WTC11 (cell line): ENCODE measurements at places on chromosomes 13 and 19. TPM values are rescaled to one million over a fixed set of nuclear protein-coding genes. Genes with fewer than 3 reads are reported as not detected.
A peak's percentile ranks its signal among the peaks of the same experiment; 100 is the strongest.

The TEX26 gene
- total RNA-seq: not detected in 3 replicates

- no peak for DNase-seq
Measured at GRCh38 chr13:106151056-106151699, 384.3 kb downstream of the EFNB2 start.

- no peak for DNase-seq
Measured at GRCh38 chr13:47025791-47026447, 129.1 kb upstream of the HTR2A start.

DNA sequence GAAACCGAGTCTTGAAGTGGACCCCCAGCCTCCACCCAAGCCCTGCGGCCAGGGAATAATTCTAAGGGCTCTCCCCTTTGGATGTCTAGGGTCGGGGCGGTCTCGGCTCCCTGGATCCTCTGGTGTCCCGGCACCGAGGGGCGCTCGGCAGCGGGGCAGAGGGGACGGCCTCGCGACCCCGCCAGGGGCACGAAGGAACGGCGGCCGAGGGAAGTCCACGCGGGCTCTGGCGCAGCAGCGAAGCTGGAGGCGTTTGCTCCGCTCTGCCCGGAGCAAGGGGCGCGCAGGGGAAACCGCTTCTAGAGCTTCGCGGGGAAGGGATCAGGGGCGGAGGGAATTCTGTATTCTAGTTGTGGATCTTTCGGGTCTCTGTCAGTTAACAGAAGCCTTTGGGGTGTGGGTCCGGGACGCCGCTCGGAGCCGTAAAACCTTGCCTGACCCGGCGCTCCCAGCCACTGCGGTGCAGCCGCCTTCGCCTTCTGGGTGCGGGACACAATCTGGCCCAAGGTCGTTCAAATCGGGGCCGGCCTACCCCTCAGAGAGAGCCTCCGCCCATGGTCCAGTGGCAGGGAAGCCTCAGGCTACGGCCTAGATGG lies 118.2 kb downstream of the KCNRG start:
- DNase-seq: peak; percentile 59

GRCh38 chr19:49141352-49141751 lies 13.8 kb downstream of the HRC start:
- no peak for DNase-seq

- no peak for DNase-seq
Measured at GRCh38 chr19:28726533-28727479, 486.1 kb downstream of the UQCRFS1 start.

The SLC25A30 gene
- total RNA-seq: 8.2 to 9.8 TPM (median 8.6 TPM) in 3 replicates

- DNase-seq: no peak
Measured at GRCh38 chr13:30353060-30353459, 45.7 kb upstream of the KATNAL1 start.

The ZNF541 gene
- total RNA-seq: 0.07 to 0.09 TPM (median 0.09 TPM) in 3 replicates

The PSG3 gene
- not detected in 3 replicates for total RNA-seq

GRCh38 chr19:14006085-14006765 lies at the start of gene RFX1:
RFX1 (minus strand) TSS chr19:14006320; CDS start chr19:13993843, 12,477 bp downstream.
- DNase-seq: peak; percentile 100

The CEACAM5 gene
- 0.23 to 1.3 TPM (median 0.46 TPM) in 3 replicates for total RNA-seq

DNA sequence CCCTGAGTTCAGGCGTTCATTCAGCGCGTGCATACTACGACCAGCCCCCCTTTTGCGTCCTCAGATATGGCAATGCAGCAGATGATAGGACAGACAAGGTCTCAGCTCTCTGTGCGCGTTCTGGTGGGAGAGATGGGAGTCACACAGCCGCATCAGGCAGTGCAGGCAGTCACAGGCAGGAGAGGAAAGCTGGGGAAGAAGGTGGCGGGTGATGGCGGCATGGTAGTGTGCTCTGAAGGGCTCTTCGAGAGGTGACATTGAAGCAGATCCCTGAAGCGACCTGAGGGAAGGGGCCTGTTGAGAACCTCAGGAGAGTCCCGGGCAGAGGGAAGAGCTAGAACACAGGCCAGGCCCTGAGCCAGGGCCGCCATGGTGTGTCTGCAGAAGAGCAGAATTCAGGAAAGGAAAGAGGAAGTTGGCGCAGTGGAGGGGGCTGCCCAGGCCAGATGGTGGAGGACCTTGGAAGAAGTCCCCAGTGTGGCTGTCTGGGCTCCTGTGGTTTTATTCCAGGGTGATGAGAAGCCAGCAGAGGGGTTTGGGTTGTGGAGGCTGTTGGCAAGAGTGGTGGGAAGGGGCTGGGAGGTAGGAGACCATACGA lies 3.5 kb downstream of the USF2 start:
- no peak for DNase-seq

- DNase-seq: no peak
Measured at GRCh38 chr19:618247-618619, 15.1 kb downstream of the POLRMT start.

DNA sequence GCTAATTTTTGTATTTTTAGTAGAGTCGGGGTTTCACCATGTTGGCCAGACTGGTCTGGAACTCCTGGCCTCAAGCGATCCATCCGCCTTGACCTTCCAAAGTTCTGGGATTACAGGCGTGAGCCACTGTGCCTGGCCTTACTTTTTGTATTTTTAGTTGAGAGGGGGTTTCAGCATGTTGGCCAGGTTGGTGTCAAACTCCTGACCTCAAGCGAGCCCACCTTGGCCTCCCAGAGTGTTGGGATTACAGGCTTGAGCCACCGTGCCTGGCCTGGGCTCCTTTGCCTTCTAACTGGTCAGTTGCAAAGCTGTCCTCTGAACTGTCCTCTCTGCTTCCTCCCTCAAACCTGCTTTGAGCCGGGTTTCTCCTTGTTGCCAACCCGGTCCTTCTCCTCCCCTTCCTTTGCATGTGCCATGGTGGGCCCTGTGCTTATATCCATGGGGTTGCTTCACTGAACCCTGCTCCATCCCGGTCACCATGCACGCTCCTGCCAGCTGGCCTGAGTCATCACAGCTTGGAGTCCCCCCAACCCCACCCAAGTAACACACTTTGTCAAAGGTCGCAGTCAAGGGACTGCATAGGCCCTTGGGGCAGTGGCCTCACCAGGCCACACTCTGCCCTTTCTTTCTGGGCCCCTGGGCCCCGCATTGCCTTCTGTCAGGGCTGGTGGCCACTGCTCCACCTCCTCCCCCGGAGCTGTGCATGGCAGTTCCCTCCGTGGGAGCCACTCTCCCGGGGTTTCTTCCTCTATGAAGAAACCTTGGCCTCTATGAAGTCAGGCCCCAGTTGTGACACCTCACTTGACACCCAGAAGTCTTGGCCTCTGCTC lies 21.2 kb downstream of the WTIP start:
- DNase-seq: peak; percentile 4

DNA sequence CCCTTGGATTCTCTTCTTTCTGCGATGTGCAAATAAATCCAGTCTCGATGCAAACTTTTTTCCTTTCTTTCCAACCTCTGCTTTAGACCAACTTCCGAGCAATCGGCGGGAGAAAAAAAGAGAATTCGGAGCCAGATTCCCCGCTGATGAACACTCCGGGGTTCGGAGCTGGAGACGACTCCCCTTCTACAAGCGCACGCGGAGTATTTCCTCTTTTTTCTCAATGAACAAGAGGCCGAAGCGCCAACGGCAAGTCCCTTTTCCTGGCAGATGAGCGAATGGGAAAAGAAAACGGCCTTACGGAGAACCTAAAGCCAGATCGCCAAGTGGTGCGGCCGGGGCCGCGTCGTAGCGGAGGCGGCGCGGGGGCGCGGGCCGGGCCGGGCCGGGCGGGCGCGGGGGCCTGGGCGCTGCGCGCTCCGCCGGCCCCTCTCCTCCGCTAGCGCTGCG lies 250 bp downstream of the SPRY2 start:
- DNase-seq: no peak

- DNase-seq: no peak
Measured at GRCh38 chr13:20501120-20501519, 24.5 kb downstream of the CRYL1 start.

The ACP5 gene
- 8.6 to 14.3 TPM (median 11.8 TPM) in 3 replicates for total RNA-seq

The GIPC3 gene
- 1.0 to 2.3 TPM (median 1.6 TPM) in 3 replicates for total RNA-seq

The SPACA4 gene
- not detected in 3 replicates for total RNA-seq

The SOX21 gene
- total RNA-seq: 6.4 to 11.4 TPM (median 6.4 TPM) in 3 replicates

The FBXW9 gene
- total RNA-seq: 13.7 to 16.0 TPM (median 15.2 TPM) in 3 replicates

DNA sequence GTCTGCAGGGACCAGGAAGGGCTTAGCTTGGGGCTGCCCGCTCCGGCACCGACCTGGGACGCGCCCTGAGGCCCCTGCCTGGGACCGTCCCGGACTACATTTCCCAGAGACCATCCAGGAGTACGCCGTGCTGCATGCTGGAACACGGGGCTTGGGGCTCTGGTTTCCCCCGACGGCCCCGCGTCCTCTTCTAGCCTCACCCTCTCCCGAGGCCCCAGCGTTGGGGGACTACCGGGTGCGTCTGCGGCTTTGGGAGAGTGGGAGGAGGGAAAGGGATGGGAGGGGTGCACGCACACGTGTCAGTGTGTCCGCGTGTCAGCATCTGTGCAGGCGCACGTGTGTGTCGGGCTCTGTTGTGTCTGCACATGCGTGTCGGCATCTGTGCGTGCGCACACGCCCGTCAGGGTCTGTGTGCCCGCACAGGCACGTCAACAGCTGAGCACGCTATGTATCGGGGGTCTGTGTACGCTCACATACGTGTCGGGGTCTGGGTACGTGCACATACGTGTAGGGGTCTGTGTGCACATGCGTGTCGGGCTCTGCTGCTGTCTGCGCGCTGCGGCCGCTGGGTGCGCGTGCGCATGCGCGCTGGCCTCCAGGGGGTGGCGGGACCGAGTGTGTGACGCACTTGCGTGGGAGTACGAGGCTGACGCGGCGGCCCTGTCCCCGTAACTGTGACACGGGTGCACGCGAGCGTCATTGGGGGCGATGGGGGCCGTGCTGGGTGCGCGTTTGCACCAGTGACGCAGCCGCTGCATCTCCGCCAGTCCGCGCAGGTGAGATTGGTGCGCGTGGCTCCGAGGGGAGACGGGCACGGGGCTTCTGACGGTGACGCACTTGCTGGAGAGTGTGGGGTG lies at the start of gene ZNF331:
Gene ZNF331, plus strand, starts transcription at position 625 of the 857 bp plus-strand sequence. CDS start 31,232 bp downstream, outside the sequence.
- peak; percentile 77 for DNase-seq

GRCh38 chr19:50924586-50924985 lies 13.4 kb upstream of the KLK4 start:
- DNase-seq: no peak

DNA sequence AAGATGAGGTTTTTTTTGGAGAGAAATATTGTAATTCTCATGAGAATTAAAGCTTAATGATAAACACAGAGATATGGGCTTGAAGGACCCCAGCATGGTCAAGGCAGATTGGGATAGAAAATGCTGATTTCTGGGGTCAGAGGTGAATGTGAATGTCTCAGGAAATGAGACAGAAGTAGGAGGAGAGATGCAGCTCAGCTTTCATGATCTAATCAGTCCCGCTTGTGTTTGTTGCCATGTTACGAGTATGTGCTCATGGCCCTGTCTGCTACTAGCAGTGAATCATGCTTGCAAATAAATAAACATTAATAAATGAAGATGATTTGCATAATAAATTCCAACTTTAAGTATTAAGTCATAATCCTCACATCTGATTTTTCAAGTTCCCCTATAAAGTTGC lies 23.0 kb upstream of the NDFIP2 start:
- DNase-seq: no peak

The KISS1R gene
- 2.9 to 4.4 TPM (median 3.6 TPM) in 3 replicates for total RNA-seq

- DNase-seq: no peak
Measured at GRCh38 chr19:40280608-40281221, 4.4 kb downstream of the AKT2 start.

- peak; percentile 63 for DNase-seq
Measured at GRCh38 chr19:11375143-11375948, 880 bp downstream of the SWSAP1 start.

The SLC17A7 gene
- 1.6 to 2.8 TPM (median 2.1 TPM) in 3 replicates for total RNA-seq

The CYP2S1 gene
- 173 to 191 TPM (median 188 TPM) in 3 replicates for total RNA-seq

DNA sequence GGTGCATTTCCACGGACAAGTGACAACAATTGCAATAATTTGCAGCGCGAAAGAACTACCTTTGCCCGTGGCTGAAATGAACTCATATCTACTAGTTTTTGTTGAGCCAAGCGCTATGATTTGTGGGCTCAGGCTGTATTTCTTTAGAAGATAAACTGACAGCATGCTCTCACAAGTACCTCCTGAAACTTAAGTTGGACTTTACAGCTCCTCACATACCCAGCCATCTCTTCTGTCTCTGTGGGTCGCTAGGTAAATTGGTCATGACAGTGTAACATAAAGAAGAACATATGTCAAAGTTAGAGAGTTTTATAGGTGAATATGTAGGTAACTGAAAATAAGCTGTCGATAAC lies 839 bp downstream of the COG6 start:
- no peak for DNase-seq

The C13orf42 gene
- 6.3 to 8.2 TPM (median 7.0 TPM) in 3 replicates for total RNA-seq

DNA sequence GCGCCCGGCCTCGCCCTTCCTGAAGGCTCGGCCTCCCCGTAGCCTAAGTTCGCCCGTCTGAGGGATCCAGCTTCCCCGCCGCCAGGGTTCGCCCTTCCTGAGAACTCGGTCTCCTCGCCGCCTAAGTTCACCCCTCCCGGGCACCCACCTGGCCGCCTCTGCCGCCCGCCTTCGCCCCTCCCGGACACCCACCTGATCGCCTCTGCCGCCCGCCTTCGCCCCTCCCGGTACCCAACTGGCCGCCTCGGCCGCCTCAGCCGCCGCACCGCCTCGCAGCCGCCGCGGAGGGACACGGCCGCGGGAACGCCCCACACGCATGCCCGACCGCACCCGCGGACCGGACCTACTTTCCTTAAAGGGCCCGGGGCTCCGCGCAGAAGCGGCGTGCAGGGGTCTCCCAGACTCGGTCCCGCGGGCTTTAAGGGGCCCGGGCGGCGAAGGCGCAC lies at the start of gene MOB3A:
Gene MOB3A, minus strand, starts transcription at position 293 of the 446 bp plus-strand sequence. CDS start 17,766 bp downstream, outside the sequence.
- DNase-seq: no peak
